ENCODE measurements at places on chromosomes 7 and 10. TPM values are rescaled to one million over a fixed set of nuclear protein-coding genes. Genes with fewer than 3 reads are reported as not detected.

The PTPRZ1 gene
- total RNA-seq = 0.98 TPM

The SPDYE2B gene
- total RNA-seq = not detected

The PTPN20 gene
- 1.9 TPM for total RNA-seq

The PIK3CG gene
- total RNA-seq = 8.6 TPM

The TET1 gene
- total RNA-seq = 2.2 TPM

The PRSS1 gene
- total RNA-seq = not detected

The GPRIN2 gene
- 12.6 TPM for total RNA-seq

The SSC4D gene
- 2.1 TPM for total RNA-seq

The AKR1D1 gene
- total RNA-seq = not detected

The ASCC1 gene
- total RNA-seq = 36.1 TPM

The ACSM6 gene
- total RNA-seq = not detected

The EPHA1 gene
- total RNA-seq = 22.3 TPM

The VSTM4 gene
- 8.5 TPM for total RNA-seq

The SH2D4B gene
- total RNA-seq = 0.09 TPM

The CPA2 gene
- not detected for total RNA-seq

The ACTL6B gene
- not detected for total RNA-seq

The RNF148 gene
- total RNA-seq = 2.2 TPM

The PVRIG gene
- 3.2 TPM for total RNA-seq

The HSPA12A gene
- 33.5 TPM for total RNA-seq

The ZNF488 gene
- 0.09 TPM for total RNA-seq

The FAM241B gene
- total RNA-seq = 7.6 TPM

The NODAL gene
- not detected for total RNA-seq

The PON3 gene
- total RNA-seq = 1.6 TPM

The SEM1 gene
- total RNA-seq = 45.4 TPM

Measured in kidney (tissue), 22 donors.